Stimulated activated CD8-positive, alpha-beta memory T cell treated with anti-CD3 and anti-CD28 coated beads, Interleukin-2, amount 100 ng/mL, for 48 hours (primary cell): ENCODE measurements at places on chromosomes 1 and 21.

DNA sequence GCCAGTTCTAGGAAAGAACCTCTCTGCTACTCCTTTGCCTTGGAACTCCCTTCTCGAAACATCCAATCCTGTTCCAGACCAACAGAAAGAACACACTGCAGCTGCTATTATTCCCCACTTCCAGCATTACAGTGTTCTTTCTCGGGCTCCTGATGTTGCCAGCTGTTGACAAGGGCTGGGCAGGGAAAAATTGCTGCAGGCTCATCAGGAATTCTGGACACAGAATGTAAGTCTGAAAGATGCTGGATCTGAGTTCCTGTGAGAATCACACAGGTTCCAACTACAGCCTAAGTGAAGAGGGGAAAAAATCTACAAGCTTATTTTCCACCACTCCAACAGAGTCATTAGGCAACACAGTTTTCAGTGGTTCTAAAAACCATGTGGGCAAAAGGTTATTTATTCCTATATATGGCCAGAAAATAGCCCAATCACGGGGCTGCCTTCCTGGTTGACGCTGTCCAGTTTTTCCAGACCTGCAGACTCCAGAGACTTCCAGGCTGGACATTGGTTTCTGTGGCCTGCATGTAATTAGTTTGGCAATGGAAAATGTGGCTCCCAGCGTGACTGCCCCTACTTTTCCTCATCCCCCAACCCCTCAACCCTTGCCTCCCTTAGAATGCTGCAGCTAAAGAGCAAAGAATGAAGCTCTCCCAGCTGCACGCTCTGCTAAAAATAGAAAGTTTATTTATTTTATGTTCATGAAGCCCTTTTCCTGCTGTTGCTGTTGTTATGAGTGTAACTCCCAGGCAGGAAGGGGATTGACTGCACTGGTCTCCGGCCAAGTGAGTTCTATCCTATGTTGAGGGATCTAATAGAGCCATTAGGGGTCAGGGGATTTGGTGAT, 8.3 kb upstream of the KIAA0040 start:
- DNase-seq: no peak

DNA sequence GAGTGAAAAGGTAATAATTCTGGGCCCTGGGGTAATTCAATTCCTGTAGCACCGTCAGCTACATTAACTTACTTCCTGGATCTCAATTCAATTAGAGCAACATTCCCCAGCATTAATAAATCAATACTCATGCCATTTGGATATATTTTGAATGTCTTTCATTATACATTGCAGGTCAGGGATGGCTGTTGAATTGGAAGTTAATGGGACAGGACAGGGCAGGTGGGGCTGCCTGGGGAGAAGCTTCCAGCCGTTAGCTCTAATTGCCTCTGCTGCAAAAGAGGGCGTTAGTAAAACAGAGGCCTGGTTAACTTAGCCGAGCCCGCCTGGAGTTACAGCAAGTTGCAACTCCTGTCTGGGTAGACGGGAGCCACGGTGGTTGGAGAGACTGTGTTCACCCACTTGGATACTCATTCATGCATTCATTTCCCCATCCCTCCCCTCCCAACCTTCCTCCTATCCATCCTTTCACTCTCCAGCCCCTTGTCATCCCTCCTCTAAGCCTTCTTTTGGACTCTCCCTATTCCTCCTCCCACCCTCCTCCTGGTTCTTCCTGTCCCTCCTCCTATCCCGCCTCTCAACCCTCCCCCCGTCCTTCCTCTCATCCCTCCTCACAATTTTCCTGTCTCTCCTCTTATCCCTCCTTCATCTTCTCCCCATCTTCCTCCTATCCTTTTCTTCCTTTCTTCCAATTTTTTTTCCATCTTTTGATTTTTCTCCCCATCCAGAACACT, 137.6 kb upstream of the RUNX3 start:
- DNase-seq: no peak

GRCh38 chr1:154479764-154480421, 22.1 kb upstream of the TDRD10 start:
- no peak for DNase-seq

DNA sequence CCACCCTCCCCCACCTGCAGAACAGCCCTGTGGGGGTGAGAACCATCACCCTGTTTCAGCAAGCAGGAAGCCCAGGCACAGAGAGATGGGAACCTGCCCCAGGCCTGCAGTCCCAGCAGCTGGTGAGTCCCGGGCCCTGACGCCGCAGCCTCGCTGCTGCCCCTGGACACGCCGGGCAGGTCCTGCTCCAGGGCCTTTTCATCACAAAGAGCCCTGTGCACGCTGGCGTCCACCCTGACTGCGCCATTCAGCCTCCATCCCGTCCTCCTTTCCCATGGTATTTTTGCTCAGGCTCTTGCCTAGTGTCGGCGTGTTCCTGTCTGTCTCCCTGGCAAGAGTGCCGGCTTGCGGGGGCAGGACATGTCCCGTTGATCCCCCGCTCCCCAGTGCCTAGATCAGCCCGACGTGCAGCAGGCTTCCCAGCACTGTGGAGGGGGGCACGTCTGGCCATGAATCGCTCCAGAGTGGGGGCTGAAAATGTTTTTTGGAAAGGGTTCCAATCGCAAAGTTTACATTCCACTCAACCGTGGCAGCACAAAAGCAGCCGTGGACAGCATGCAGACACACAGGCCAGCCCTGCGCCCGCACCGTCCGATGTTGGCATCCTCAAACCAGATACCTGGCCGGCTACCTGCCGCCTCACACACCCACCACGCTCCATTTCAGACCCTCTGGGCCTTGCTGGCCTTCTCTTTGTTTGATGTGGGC, 6.3 kb upstream of the TTC34 start:
- DNase-seq: no peak

- no peak for DNase-seq
Observed at GRCh38 chr1:33713058-33713877, 150.6 kb upstream of the HMGB4 start.

- DNase-seq: no peak
Observed at GRCh38 chr1:3195966-3196515, 127.0 kb downstream of the PRDM16 start.

DNA sequence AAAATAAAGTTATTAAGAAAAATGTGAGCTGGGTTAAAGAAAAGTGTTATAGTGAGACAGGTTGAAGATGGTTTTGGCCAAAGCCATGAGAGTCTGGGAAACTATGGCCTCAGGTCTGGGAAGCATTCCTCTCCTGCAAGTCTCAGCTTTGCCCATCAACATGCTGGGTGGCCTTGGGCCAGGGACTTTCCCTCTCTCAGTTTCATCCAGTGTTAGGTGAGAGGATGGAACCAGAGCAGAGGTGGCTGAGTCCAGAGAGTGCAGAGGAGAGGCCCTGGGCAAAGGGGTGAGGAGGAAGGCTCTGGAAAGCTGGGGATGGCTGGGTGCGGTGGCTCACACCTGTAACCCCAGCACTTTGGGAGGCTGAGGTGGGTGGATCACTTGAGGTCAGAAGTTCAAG, 10.5 kb downstream of the PADI2 start:
- no peak for DNase-seq

GRCh38 chr1:208242941-208243526, 1.1 kb downstream of the PLXNA2 start:
- DNase-seq: no peak

DNA sequence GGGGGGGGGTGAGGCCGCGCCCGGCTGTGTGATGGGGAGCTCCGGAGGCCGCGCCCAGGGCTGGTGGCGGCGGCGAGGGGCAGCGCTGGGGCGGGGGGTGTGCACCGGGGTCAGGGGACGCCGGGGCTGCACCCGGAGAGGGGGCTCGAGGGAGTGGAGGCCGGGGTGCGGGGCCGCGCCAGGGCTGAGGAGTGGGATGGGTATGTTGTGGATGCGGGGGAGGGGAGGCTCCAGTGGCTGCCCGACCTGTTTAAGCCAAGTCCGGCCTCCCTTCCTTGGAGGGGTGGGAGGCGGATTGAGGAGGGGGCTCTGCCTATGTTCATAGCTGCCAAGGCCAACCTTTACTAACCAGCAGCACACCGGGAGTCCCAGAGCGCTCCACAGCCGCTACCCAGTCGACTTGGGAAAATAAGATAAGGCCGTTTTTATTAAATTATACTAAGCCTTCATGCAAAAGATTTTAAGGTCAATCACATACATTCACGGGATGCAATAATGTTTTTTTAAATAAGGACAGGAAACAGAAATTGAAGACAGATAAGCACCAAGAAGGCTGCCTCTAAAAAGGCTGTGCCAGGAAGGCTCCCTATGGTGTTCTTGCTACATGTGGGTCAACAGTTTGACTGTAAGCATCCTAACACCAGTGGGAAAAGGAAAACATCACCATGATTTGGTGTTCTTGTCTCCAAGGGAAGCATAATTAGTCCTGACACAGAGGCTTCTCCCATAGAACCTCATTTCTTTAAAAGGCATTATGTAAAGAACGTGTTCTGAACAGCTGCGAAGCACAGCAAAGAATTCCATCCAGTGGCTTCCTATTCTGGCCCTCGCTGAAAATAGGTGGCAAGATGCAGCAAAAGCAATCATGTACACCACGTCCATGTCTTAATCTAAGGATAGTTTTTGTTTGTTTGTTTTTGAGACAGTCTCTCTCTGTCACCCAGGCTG, 626 bp upstream of the HLCS start:
- DNase-seq: no peak

DNA sequence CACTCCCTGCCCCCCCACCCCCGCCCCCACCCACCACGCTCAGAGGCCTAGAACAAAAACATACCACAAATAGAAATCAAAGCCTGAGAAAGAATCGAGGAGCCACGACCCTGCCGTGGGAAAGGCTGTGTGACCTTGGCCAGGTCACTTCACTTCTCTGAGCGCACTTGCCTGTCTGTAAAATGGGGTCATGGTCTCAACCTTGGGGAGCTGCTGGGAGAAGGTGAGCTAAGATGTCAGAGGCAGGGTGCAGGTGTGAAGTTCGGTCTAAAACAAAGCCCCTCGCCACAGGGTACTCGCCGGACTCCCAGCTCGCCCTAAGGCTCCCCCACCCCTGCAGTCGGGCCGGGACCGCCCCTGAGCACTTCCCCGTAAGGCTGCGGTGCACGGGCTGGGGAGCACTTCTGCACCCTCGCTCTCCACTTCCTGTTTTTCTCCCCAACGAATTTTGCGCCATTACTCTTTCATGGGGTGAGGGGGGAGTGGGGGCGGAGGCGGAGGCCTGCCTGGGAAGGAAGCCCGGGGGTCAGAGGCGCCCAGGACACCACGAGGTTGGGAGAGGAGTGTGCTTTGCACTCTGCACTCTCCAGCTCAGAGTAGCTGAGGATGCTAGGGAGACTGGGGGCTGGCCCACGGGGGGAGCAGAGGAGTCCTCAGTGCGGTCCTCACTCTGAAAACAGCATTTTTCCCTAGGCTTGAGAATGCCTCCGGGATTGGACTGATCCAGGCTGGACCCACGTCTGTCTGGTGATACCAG, 21.9 kb upstream of the PIK3CD start:
- DNase-seq: peak; percentile 75

GRCh38 chr21:43767984-43768867, 7.9 kb downstream of the CSTB start:
- no peak for DNase-seq

DNA sequence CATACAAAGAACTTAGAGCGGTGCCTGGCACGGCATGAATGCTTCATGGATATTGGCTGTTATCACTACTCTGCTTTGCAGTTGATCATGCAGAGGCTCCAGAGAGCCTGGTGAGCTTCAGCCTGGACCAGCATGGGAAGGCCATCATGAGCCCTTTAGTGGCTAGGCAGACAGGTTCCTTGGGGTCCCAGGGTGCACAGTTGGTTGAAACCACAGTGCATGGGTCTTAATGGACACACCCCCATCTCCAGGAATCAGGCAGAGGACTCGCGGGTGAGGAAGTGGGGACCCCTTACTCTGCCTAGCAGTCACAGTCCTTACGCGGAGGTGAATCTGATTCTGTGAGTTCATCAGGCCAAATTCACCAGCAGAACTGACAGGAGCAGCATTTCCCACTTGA, 1.1 kb downstream of the GJB5 start:
- DNase-seq: no peak

DNA sequence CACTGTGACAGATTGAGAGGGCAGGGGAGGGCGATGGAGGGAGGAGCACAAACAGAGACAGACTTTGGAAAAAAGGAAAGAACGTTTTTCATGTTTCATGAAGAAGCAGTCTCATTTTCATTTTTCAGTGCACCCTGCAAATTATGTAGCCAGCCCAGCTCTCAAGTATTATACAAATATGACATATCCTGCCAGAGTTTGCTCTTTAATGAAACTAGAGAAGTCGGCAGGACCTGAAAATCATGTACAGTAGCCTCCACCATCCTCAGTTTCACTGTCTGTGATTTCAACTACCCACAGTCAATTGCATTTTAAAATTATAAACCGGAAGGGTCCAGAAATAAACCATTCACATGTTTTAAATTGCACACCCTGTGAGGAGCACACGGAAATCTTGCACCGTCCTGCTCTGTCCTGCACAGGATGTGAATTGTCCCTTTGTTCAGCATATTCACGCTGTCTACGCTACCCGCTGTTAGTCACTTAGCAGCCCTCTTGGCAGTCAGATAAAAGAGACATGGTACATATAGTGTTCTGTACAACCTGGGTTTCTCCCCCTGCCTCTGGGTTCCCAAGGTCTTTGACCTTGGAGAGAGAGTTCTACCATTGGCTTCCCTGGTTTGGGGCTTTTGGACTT, 13.6 kb upstream of the ADARB1 start:
- no peak for DNase-seq

DNA sequence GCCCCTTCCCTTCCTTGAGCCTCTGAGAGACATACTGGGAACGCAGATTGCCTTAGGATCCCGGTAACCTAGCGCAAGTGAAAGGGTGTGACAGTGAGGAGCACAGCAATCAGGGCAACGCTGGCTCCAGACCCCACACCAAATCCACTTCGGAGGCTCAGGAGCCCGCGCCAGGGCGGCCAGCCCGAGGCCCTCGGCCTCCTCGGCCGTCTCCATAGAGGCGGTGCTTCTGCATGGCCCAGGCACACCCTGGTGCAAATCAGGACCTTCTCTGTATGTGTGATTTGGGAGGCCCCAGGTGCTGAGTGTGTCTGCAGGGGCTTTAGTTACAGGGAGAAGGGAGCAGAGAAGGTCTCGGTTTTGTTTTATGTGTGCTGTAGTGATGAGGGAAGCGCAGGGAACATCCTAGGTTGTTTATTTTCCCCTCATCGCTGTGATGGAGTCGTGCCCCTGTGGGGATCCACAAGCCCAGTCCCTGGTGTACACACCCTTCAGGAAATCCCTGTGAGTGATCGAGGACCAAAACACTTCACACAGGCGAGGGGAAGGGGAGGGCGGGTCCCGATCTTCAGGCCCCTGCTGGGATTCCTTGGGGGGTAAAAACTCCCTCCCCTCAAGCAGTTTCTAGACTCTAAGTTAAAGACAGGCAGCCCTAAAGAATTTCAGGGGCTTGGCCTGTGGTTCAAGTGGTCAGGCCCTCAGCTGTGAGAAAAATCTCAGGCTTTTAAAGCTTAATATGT, 9.4 kb downstream of the KIAA1614 start:
- DNase-seq: no peak

GRCh38 chr1:211281320-211282022, 22.3 kb downstream of the RCOR3 start:
- no peak for DNase-seq

- peak; percentile 46 for DNase-seq
Observed at GRCh38 chr1:109773203-109773899, 9.6 kb upstream of the EPS8L3 start.

GRCh38 chr1:82346141-82346540, 545.4 kb downstream of the ADGRL2 start:
- no peak for DNase-seq

- DNase-seq: no peak
Observed at GRCh38 chr1:160800645-160801408, 4.9 kb downstream of the LY9 start.

- no peak for DNase-seq
Observed at GRCh38 chr21:38743772-38744529, 61.8 kb upstream of the ETS2 start.
